ENCODE measurements at places on chromosomes 1 and 21. TPM values are rescaled to one million over a fixed set of nuclear protein-coding genes. Genes with fewer than 3 reads are reported as not detected.

DNA sequence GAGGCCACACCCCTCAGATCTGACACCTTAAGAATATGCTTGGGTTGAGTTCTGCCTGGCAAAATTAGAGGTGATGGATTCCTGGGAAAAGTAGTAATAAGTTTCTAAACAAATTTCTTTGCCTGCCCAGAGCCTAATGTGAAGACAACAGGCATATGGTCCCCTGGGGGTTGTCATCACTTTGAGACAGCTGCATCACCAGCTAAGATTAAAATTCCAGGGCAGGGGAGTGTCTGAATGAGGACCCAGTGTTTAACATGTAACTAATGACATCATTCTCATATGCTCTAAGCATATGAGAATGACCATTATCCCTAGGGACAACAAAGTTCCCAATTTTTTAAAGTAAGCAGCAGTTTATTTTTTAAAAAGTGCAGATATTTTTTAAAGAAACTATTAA lies 432.2 kb downstream of the PCP4 start:
- no peak for DNase-seq
- no peak overlapping the region for H3K27ac ChIP-seq
- no peak overlapping the region for H3K4me3 ChIP-seq
- no peaks in the 10 kb centered on the region for H3K36me3 ChIP-seq
- no peaks in the 10 kb centered on the region for H3K4me1 ChIP-seq

GRCh38 chr1:27521336-27521831 lies 31.4 kb upstream of the WASF2 start:
- H3K27ac ChIP-seq = peak overlapping the region; percentile 64
- H3K27me3 ChIP-seq = no peaks in the 10 kb centered on the region
- peaks cover 77% of the 10 kb centered on the region for H3K4me1 ChIP-seq
- no peak for DNase-seq
- peak overlapping the region; percentile 17 for H3K4me3 ChIP-seq

Gene CNR2
- not detected for total RNA-seq

GRCh38 chr1:39655578-39656268 lies 16.2 kb downstream of the NT5C1A start:
- H3K4me3 ChIP-seq = no peak overlapping the region
- peaks cover 9% of the 10 kb centered on the region for H3K4me1 ChIP-seq
- no peaks in the 10 kb centered on the region for H3K36me3 ChIP-seq
- DNase-seq = no peak

GRCh38 chr21:39117440-39117970 lies 65.7 kb downstream of the PSMG1 start:
- no peaks in the 10 kb centered on the region for H3K27me3 ChIP-seq
- no peaks in the 10 kb centered on the region for H3K36me3 ChIP-seq
- no peaks in the 10 kb centered on the region for H3K4me1 ChIP-seq
- H3K27ac ChIP-seq = no peak overlapping the region
- DNase-seq = no peak
- no peak overlapping the region for H3K4me3 ChIP-seq
